ENCODE measurements at places on chromosomes 6 and 20.

- no peak for DNase-seq
Observed at GRCh38 chr6:164130585-164130984, 716.1 kb downstream of the QKI start.

GRCh38 chr6:134657751-134658527 is 292.0 kb downstream of the ALDH8A1 start:
- DNase-seq: no peak

DNA sequence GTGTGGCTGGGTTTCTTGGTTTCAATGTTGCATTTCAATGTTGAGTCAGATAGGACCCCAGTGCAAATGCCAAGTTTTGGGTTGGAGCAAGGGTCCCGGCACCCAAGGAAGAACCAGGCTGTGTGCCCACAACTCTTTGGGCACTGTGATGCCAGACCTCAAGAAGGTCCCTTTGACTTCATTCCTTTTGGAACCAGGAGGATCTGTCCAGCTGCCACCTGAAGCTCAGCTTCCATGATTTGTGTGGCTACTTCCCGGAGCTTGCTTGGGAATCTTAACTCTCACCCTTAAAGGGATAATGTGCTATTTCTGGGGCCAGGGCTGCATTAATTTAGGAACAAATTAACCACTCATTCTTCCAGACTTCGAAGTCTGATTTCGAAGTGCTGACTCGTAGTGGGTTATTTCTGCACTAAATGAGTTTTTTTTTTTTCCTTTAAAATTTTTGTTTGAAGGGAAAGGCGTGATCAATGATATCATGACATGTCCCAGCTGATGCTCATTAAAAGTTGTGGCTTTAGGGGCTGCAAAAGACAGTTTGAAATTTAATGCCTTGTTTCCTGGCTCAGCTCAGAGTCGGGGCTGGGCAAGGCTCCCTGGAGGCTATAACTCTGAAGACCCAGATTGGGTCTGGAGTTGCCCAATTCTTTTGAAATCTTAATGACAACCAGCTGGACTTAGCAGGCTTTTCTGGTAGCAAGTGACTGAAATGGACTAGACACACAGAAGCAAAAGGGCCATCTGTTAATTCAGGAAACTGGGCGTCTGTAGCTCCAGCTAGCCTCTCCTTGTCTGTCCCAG is 24.0 kb upstream of the PHACTR3 start:
- no peak for DNase-seq

- no peak for DNase-seq
Observed at GRCh38 chr6:25715794-25716193, 38.7 kb upstream of the SLC17A4 start.

GRCh38 chr6:4153514-4153985 is 18.2 kb upstream of the ECI2 start:
- no peak for DNase-seq

- no peak for DNase-seq
Observed at GRCh38 chr6:48505621-48506020, 394.6 kb upstream of the PTCHD4 start.

DNA sequence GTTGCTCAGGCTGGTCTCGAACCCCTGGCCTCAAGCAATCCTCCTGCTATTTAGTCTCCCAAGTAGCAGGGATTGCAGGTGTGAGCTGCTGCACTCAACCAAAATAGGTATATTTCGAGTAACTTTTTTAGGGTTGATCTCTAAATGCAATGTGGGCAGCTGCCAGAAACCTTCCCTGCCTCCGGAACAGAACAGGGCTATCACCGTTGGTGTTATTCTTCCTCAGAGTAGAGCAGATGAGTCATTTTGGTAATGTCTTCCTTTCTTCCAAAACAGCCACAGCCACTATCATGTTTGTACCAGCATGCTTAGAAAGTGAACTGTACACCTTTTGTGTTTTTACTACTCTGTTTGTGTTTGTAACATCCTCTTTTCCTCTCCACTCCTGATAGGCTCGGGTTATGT is 44.1 kb downstream of the SNX9 start:
- DNase-seq: no peak

DNA sequence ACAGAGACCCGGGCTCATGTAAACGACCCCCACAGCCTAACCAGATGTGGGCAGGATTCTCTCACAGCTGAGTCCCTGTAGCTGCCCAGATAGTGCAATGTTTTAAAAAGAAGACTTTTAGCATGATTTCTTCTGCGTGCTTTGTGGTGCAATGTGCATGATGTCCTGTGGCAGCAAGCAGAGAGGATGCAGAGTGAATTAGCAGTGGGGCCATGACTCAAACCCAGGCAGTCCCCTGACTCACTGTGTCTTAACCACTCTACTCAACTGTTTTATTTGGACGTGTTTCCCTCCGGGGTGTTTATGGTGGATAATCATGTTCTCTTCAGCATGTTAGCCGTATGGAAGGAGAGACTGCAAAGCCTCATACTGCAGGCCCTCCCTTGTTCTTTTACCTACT is 247.9 kb downstream of the SLC24A3 start:
- no peak for DNase-seq

- DNase-seq: no peak
Observed at GRCh38 chr6:113888493-113888892, 31.3 kb downstream of the MARCKS start.

DNA sequence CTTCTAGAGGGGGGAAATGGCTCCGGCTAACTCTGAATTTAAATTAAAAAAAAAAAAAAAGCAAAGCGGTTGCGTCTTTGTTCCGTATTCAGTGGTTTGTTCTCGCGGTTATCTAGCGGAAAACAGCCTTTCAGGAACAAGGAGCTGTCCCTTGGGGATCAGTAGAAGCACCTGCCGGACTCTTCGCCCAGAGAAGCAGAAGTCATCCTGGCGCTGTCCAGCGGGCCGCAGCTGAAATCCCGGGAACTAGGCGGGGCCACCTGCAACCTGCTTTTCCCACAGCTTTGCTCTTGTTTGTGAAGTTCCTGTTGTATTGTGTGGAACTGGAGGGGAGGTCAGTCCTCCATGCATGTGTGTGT is 43.9 kb upstream of the GJE1 start:
- no peak for DNase-seq

DNA sequence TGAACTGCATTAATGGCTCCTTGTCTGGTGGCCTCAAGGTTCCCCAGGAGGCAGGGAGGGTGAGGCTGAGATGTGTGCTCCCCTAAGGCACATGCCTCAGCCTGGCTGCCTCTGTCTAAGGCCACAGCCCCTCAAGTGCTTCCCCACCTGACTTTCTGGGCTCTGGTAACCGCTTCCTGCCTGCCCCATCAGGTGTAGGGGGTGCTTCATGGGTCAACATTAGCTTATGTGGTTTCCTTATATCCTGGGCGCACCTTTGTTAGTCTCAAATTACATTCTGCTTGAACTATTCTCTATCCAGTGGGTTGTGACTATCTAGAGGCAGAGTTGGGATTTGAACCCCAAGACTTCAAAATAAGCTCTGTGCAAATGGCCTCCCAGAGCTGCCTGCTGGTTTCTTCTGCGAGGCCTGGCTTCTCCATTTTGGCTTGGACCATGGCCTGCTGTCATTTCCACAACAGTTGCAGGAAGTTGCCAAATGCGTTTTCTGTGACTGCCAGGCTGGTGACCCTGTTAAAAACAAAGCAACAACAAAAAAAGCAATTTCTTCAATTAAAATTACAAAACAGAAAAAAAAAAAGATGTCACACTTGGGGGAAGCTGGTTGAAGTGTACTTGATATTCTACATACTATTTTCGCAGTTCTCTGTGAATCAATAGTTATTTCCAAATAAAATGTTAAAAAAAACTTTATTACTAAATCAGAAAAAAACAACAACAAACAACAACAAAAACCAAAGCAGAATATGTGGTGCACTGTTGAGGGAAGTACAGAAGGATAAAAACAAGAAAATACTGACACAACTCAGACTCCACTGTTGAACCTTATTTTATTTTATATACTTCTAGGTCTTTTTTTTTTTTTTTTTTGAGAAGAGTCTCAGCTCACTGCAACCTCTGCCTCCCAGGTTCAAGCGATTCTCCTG is 20.0 kb upstream of the ZNFX1 start:
- no peak for DNase-seq

GRCh38 chr6:101770116-101770515 is 376.6 kb downstream of the GRIK2 start:
- no peak for DNase-seq

DNA sequence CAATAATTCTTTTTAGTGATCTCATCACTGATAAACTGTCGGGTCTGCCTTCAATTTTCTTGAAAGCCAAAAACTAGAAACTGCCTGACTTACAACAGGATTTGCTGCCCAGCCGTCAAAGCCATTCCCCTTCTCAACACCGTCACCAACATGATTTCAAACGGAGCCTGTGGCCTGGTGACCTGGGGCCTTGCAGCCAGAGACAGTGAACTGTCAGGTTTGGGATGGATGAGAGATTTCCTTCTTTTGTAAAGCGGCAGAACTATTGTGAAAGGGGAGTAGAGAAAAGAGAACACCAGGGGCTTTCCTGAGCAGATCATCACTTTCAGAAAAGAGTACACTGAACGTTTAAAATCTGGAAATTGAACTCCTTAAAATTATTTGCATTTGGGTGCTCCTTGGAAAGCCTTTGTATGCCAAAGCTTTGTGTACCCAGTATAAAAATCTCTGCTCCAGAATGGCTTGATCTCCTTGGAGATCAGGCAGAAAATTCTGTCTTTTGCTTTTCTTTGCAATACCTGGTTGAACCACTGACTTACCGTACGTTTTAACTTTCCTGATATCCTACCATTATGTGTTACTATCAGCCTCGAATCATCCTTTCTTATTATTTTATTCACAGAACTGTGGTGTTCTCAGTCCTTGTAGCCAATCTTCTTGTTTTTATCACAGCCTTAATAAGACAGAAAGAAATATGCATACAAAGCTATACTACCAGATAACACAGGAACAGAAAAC is 125.2 kb downstream of the PACRG start:
- DNase-seq: no peak

DNA sequence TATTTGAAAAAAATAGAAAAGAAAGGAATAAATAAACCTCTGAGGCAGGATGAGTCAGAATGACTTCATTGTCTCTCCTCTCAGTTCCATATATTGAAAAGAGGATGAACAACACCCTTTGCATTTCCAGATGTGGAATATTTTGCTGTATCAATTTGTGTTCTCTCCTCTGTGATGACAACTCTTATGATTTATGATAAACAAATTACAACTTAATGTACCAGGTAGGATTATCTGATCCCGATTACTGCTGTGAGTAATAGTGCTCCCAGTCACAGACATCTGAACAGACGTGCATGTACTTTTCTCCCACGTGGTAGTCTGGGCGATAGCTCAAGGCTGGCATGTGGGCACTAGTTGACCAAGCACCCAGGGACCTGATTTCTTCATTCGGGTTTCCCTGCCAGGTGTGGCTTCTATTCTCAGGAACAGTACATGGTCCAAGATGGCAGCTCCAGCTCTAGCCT is 142.1 kb upstream of the SULF2 start:
- no peak for DNase-seq

- DNase-seq: no peak
Observed at GRCh38 chr6:148548749-148549140, 198.1 kb upstream of the UST start.

DNA sequence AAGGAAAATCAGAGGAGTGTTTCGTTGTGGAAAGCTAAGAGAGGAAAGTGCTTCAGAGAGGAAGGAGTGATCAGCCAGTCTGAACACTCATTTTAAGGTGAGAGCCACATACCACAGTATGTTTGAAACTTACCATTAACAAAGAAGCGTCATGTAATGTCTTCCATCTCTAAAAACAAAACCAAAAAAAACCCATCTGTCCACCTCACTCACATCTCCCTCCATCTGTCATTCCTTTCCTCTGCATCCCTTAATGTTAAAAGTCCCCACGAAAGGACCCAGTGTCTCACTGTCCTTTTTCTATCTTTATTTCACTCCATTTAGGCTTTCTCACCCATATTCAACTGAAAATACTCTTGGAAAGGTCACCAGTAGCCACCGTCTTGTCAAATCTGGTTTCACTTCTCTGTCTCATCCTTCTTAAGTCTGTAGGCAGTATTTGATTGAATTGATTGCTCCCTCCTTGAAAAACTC is 59.4 kb upstream of the GNRH2 start:
- no peak for DNase-seq

- DNase-seq: peak; percentile 37
Observed at GRCh38 chr6:158031381-158032353, 50.0 kb downstream of the SYNJ2 start.

GRCh38 chr6:43798688-43799444 is 28.9 kb downstream of the VEGFA start:
- no peak for DNase-seq

- no peak for DNase-seq
Observed at GRCh38 chr6:14276667-14277404, 159.3 kb downstream of the CD83 start.

DNA sequence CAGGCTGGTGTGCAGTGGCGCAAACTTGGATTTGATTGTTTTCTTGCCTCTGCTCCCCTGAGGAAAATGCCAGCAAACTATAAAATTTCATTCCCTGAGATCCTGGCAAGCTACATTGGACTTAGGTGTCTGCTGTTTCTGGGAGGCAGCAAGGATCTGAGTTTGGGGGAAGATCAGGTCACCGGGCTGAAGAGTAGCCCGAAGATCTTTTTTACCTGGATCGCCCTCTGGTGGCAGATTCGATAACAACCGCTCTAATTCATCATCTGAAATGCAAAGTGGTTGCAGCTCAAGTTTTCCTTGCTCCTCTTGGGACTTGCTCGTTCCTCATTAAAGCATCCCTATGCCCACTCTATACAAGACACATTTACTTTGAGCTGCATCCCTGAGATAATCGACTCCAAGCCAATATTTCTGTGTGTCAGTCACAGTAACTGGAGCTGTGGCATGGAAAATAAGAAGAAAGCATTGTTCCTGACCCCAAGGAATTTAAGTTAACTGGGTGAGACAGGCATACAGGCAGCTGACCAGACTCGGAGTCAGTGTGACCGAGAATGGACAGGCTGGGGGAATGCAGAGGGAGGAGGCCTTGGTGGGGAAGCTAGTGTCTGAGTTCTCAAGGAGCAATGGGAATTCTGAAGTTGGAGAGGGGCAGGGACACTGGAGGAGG is 131.8 kb upstream of the PROKR2 start:
- peak; percentile 31 for DNase-seq
